GM13977 (cell line): ENCODE measurements at places on chromosomes 6 and 20.

DNA sequence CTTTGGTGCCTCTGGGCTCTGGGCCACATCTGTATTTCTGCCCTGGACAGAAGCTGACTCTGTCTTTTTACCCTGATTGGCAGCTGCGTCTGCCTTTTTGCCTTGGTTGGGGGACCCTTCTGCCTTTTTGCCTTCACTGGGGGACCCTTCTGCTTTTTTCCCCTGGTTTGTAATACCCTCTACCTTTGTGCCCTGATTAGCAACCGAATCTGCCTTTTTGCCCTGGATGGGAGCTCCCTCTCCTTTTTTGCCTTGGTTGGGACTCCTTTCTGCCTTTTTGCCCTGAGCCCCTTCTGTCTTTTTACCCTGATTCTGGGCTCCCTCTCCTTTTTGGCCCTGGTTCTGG lies 23.4 kb downstream of the RRBP1 start:
- DNase-seq = no peak

DNA sequence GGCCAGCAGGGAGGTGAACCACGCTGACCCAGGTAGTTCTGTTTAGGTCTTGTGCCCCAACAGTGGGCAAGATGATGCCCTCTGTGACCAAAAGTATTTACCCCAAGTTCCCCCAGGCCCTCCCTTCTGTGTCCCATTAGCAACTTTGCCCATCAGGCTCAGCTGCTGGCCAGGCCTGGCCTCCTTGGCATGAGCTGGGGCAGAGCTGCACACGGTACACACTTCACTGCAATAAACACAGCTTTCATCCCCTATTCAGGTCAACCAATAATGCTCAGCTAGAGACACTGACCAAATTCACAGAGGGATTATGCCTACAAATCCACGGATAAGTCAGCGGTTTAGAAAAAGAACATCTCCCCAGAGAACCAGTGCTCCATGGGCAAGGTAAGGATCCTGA lies 103.7 kb downstream of the SLC23A2 start:
- DNase-seq = no peak

DNA sequence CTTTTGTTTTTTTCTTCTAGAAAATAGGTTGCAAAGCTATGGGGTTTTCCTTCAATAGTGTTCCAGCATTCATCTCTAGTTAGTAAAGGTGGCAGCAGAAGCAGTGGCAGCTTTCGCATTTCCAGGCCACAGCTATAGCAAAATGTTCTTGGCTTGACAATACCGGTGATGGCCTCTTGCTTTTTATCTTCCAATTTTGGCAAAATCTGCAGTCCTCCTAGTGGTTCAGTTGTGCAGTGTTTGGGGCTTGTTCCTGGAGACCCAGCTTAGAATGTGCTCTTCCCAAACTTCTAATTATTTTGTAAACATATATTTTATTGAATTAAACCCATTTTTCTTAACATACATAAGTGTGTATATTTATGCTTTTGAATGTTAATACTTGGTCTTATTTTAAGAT lies 370.6 kb upstream of the MAN1A1 start:
- DNase-seq = no peak

GRCh38 chr20:63091901-63092659 lies 85.3 kb upstream of the BHLHE23 start:
- no peak for DNase-seq

GRCh38 chr6:155383913-155384312 lies 69.6 kb upstream of the TFB1M start:
- DNase-seq = no peak

- DNase-seq = peak; percentile 82
Measured at GRCh38 chr6:149032599-149033405, 284.7 kb upstream of the TAB2 start.

GRCh38 chr20:54366669-54367344 lies 108.6 kb upstream of the DOK5 start:
- DNase-seq = no peak

GRCh38 chr20:6651561-6651960 lies 115.9 kb upstream of the BMP2 start:
- DNase-seq = no peak

DNA sequence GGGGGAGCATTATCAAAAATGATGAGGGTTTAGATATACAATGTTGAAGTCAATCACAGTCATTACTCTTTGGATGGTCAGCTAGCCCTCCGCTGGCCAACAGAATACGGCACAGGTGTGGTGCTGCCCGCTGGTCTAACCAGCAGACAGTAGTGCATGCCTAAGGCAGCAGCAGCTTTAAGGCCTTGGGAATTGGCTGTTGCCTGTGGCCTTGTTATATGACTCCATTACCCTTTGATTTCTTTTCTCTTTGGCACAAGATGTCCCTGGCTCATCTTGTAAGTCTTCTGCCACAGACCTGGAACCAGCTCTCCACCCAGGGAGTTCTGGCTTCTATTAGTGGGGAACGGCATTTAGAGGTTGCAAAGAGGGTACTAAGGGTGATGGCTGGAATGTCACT lies 110.2 kb downstream of the WDR27 start:
- no peak for DNase-seq

DNA sequence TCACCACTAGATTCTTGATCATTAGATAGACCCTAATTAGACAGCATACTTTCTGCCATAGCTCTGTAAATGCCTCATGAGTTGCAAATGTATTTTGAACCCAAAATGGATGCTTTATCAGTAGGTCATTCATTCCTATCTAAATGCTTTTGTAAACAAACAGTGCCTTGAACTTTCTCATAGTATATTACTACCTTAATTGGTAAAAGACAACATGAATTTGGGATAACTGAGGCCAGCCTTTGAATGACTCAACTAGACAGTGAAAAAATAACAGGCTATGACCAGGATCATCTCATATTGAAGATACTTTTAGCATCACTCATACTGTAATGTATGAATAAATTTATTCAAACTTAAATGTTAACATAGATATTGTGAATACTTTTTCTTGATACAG lies 37.0 kb upstream of the PRL start:
- DNase-seq = no peak
